HuH-7 (cell line): ENCODE measurements at places on chromosomes 7 and 10.

GRCh38 chr7:6655636-6656385 is 18.7 kb downstream of the ZNF316 start:
- DNase-seq, result no peak

- DNase-seq, result no peak
Measured at GRCh38 chr7:99525713-99526440, 21.4 kb downstream of the ZKSCAN5 start.

DNA sequence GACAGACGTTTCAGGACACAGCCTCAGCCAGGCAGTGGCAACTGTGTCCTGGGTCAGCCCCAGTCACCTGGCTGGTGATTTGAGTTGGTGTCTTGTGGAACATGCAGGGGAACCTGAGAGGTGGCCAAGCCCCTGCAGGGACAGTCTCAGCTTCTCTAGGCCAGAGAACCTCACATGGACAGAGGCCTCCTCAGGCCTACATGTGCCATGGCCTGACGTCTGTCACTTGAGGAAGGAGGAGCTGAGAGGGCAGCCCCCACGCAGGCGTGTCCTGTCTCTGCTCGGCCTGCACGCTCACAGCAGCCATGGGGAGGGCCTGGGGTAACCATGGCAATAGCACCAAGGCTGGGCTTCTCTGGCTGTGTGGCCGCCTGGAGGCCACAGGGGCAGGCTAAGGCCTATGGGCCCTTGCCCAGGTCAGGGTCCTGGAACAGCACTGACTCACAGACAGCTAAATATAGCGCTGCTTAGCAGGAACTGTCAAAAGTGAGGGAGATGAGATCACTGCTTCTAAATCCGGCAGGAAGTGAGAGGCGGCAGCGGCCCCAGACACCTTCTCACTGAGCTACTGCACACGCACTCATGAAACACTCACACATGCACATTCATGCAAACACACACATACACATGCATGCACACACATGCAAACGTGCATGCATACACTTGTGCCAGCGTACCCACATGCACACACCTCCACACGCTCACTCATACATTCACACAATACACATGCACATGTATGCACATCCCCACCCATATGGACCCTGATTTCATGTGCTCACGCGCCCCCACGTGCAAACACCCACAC is 57.0 kb downstream of the YKT6 start:
- no peak for DNase-seq

DNA sequence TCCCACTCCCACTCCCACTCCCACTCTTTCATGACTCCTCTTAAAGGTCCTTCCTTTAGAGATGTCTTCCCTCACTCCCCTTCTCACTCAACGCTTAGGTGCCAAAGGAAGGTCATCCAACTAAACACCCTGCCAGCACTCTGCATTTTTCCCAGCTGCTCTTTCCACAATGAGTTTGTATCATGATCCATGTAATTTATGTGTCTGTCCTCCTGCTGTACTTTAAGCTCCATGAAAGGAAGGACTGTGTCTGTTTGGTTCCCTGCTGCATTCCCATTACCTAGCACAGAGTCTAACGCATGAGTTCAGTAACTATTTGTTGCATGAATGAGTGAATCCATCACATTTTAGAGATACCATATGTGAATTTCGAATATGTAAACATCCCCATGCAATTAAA is 252.7 kb downstream of the KIF20B start:
- DNase-seq, result no peak

- no peak for DNase-seq
Measured at GRCh38 chr10:34722404-34722803, 92.7 kb downstream of the PARD3 start.

DNA sequence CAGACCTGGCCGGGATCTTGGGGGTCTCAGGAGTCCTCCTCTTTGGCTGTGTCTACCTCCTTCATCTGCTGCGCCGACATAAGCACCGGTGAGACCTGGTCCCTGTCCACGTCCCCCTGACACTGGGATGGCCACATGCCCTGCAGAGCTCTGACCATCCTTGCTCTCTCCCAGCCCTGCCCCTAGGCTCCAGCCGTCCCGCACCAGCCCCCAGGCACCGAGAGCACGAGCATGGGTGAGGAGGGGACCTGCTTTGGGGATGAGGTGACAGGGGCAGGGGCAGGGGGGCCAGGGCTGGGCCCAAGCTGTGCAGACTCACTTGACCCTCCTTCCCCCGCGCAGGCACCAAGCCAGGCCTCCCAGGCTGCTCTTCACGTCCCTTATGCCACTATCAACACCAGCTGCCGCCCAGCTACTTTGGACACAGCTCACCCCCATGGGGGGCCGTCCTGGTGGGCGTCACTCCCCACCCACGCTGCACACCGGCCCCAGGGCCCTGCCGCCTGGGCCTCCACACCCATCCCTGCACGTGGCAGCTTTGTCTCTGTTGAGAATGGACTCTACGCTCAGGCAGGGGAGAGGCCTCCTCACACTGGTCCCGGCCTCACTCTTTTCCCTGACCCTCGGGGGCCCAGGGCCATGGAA is 959 bp downstream of the PVRIG start:
- DNase-seq, result no peak

DNA sequence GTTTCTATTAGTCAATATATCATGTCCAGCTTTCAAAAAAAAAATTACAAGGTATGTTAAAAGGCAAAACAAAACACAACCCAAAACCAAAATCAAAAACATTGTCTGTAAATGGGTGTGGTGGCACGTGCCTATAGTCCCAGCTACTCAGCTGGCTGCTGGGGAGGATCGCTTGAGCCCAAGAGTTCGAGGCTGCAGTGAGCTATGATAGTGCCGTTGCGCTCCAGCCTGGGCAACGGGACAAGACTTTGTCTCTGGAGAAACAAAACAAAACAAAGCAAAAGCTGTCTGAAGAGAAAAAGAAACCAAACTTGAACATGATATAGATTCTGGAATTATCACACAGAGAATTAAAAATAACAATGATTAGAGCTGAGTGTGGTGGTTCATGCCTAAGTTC is 10.3 kb upstream of the CPA5 start:
- DNase-seq, result no peak

- DNase-seq, result no peak
Measured at GRCh38 chr7:101629171-101629570, at the start of gene MYL10. MYL10 (minus strand) TSS chr7:101629296; CDS start chr7:101629118, 178 bp downstream.

DNA sequence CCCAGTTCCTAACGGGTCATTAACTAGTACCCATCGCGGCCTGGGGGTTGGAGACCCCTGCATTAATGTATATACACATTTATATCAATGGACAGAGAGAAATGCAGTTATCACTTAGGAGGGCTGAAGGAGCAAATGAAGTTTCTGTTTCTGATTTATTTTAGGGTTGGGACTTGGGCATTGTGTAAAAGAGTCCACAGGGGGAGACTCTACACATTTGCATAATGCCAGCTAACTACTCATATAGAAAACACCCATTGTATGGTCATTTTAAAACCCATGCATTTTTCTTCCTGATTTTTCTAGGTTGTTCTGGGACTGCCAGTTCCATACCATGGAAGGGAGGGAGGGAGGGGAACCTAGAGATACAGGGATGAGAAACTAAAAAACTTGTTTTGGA is 23.5 kb downstream of the BCCIP start:
- no peak for DNase-seq
